ENCODE measurements at places on chromosomes 11 and 22.

- DNase-seq = no peak
These were observed 48.7 kb downstream of the KCNQ1OT1 start for GRCh38 chr11:2651054-2651617.

DNA sequence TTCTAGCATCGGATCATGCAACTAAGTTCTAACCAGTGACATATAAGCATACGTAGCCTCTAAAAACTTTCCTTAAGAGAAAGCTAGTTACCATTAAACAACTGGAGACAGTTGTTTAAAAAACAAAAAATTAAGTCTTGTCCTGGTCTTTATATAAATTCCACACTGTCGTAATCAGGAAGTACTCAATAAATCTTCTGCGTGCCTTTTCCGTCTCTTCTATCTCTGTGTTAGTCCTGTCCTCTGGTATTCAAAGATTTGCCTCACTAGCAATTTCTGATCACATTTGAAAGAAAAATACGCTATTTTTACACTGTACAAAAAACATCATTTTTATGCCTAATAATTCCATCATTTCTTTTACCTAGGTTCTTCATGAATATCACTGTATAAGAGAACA lies 10.0 kb upstream of the SLC25A17 start:
- DNase-seq = no peak

GRCh38 chr11:117842131-117842941 lies 17.8 kb upstream of the FXYD2 start:
- no peak for DNase-seq

DNA sequence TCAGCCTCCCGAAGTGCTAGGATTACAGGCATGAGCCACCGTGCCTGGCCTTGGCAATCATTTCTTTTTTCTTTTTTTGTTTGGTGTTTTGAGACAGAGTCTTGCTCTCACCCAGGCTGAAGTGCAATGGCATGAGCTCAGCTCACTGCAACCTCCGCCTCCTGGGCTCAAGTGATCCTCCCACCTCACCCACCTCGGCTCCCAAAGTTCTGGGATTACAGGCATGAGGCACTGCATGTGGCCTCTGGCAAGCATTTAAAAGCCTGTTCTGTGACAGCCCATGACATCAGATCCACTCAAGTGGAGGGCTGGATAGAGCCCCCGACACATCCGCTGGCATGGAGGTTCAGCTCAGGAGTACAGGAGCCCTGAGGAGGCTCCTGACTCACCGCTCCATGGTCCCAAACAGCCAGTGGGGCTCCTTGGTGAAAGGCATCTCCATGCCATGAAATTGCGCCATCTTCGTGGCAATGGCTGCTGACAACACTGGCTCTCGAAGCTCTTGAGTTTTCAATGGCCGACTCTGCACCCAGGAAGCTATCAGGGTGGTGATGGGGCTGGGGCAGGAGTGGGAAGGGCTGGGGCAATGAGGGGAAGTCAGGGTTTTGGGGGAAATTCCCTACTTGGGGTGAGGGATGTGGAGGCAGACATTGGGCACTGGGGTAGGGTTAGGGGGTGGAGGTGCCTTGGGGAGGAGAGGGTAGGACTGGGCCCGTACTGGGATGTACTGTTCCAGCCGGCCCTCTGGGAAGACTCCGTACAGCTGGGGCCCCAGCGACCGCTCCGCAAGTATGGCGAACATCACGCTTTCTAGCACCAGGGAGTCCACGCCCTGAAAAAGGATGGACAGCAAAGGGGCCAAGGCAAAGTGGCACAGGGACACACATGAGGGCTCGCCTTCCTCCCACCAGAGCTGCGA lies 1.4 kb downstream of the CHKB start:
- no peak for DNase-seq

DNA sequence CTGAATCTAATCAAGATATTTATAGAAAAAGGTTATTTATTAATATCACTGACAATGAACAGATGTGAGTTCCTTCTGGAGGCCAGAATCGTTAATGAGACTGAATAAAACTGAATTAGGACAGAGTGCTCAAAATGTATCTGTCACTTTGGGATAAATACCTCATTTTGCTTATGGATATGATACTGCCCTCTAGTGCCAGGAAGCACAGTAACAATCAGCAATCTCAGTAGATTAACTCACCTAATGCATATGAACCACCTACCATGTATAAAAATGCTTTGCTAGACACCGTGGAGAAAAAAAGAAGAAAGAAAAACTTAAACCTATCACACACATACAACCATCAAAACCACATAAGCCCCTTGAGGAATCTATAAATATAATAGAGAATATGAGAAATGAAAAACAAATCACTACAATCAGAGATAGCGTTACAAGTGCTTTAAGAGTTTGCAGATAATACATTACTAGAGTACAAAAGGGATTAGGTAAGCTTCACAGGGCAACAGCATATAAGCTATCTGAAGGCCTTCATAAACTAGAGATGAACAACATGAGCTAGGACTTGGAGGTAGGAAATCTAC lies 117.4 kb downstream of the SGSM3 start:
- no peak for DNase-seq

GRCh38 chr11:72657411-72658100 lies 16.7 kb downstream of the PDE2A start:
- no peak for DNase-seq

DNA sequence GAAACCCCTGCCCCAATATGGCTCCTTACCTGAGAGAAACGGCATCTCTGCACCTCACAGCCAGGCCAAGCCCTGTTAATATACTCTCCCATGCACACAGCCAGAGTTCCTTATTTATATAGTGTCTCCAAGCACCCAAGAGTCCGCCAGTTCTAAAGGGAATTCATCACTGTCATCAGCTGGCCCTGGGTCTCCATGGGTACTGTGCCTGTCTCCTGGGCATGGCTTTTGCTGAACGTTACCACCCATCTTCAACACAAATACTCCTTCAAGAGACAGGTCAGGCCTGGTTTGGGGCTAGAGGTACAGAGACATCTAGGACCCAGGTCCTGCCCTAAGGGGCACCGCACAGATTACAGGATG lies 1.6 kb upstream of the ATG16L2 start:
- no peak for DNase-seq

GRCh38 chr11:69437001-69437875 lies 44.2 kb upstream of the LINC01488 start:
- no peak for DNase-seq

All from NCI-H524 treated with DMSO at 0.1 percent for 48 hours (cell line).